ENCODE measurements at places on chromosomes 3 and 15.

DNA sequence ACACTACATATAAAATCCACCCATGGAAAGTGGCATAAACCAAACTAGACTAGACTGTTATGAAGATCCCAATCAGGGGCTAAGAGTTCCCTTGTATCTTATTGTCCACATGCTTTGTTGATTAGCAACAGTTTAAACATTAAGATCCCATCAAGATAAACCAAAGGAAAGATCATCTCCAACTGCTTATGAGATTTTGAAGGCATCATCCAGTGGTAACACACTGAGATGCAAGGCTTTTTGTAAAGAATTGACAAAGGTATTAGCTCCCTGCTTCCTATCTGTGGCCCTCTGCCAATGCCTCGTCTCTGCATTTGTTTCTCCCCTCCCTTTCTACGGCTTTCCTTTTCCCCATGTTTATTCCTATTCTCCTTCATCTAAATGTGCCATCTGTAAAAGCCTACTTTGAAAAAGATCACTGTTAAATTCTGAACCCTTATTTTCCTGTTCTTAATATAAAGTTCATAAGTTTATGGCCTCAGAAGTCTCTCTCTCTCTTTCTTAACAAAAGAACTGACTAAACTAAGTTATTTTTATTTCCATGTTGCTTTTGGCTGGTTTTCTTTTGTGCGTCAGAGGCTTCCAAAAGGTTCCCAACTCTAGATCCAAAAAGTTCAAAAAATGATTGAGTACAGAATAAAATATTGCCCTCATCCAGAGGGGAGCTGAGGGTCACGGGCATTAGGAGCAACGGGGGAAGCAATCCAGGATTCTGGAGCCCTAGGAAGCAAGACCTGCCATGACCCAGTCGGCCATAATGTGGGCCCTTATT is 5.5 kb downstream of the PLD1 start:
- no peak for DNase-seq

GRCh38 chr3:62169906-62170660 is 203.3 kb downstream of the FEZF2 start:
- DNase-seq, result no peak

- no peak for DNase-seq
Observed at GRCh38 chr15:80923668-80924067, 66.0 kb downstream of the MESD start.

GRCh38 chr3:150138824-150139223 is 168.1 kb upstream of the PFN2 start:
- DNase-seq, result no peak

- no peak for DNase-seq
Observed at GRCh38 chr15:72116731-72117485, 1.0 kb downstream of the MYO9A start.
